ENCODE measurements at places on chromosomes 6 and 20. TPM values are rescaled to one million over a fixed set of nuclear protein-coding genes. Genes with fewer than 3 reads are reported as not detected.

FOXS1 gene
- not detected for total RNA-seq

SPTLC3 gene
- 48.1 TPM for total RNA-seq

MOG gene
- total RNA-seq = not detected

REM1 gene
- total RNA-seq = 0.76 TPM

XKR7 gene
- not detected for total RNA-seq

TGM2 gene
- 60.4 TPM for total RNA-seq

MTG2 gene
- total RNA-seq = 14.7 TPM

HLA-DQB1 gene
- not detected for total RNA-seq

SH3BGRL2 gene
- 2.9 TPM for total RNA-seq

ZBP1 gene
- total RNA-seq = not detected

MOXD1 gene
- total RNA-seq = 19.5 TPM

PGC gene
- total RNA-seq = not detected

FAM184A gene
- 1.8 TPM for total RNA-seq
